Activated naive CD8-positive, alpha-beta T cell treated with anti-CD3 and anti-CD28 coated beads, Interleukin-2, amount 50 U/mL, for 24 hours (primary cell): ENCODE measurements at places on chromosomes 2 and 18.

DNA sequence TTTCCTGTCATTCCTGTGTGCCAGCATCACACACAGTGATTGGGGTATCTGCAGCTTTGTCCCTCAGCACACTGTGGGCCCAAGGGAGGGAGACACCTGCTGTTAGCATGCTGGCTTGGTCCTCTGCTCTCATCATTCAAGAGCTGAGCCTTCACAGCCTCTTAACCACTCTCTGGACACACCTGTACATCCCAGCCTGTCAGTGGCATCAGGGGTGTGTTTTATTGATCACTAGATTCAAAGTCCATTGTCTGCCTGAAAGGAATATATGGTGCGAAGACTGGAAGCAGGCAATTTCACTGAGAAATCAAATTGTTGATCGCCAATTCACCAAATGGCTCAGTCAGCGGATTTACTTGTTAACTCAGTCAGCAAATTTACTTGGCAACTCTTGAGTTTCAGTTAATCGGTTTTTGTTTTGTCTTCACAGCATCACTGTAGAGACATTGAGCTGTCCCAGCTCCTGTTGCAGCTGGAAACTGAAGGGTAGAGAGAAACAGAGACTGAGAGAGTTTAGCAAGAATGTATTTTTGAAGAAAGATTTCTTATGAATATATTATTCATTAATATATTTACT is 56.3 kb upstream of the TMEM200C start:
- DNase-seq = no peak

GRCh38 chr18:69044215-69044614 is 246.3 kb downstream of the CCDC102B start:
- no peak for DNase-seq

DNA sequence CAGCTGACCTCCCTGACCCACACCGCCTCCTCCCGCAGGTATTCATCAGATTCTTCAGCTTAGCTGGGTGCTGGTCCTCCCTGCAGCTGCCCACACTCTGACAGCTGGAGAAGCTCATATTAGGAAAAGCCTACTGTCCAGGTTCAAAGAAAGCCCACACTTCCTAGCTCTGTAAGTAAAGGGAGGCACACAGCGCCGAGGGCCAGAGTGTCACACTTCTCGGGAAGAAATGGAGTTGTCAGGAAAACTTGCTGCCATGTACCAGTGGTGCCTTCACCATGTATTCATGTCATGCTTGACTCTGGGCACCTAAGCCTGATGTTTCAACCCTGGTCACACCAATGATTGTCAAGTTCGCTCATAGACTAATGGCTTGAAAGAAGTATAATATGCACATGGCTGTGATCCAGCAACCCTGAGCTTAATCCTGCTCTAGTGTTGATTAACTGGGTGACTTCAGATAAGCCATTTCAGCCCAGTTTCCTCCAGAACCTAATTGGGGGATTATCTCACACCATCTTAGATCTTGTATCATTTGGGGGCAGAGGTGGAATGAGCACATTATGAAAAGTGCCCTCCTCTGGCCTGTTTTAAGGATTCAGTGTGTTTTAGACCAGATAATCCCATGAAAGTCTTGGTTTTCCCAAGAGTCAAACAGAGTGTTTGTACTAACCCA is 180.3 kb upstream of the PARD3B start:
- DNase-seq = no peak

DNA sequence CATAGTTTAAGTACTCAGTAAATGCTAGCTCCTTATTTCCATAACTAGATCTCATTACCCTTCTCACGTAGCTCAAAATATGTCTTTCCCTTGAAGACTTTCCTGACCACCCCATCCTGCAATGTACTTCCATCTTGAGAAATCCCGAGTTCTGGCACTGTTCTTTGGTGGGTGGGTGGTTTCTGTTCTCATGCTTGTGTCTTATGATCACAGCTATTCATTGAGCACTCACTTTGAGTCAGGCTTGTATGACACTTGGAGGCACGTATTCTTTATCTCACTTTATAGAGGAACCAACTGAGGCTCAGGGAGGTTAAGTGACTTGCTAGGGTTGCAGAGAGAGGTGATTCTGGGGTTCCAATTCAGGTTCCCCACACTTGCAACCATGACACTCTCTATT is 9.0 kb upstream of the CLIP4 start:
- no peak for DNase-seq

DNA sequence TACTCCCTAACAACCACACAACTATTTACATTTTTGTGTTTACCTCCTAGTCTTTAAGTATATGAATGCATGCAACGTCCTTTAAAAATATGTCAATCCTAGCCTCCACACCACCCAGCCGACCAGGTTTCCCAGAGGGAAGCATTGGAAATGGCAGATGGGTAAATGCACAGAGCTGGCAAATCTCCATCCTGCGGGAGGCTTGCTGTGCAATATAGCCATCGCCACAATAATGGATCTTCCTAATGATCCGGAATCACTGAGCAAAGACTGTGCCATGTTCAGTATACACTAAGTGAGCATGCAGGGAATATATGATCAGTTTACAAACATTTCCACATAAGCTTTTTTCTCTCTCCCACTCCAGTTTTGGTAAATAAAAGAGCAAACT is 131.8 kb downstream of the NEDD4L start:
- no peak for DNase-seq

DNA sequence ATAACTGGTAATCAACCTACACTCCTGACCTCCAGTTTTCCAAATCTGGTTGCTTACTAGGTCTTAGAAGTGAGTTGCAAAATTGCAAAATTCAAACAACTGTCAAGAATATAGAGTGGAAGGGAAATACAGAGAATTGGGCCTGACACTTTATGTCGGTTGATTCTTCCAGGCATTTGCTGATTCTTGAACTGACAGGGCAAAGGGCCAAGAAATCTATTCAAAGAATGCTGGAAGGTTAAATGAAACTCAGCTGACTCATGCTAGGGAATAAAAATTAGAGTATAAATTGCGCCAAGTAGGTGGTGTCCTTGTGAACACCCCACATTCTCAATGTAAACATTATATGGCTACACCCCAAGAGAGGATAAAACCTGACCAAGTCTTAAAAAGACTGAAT is 21.5 kb upstream of the ZSCAN30 start:
- DNase-seq = no peak

DNA sequence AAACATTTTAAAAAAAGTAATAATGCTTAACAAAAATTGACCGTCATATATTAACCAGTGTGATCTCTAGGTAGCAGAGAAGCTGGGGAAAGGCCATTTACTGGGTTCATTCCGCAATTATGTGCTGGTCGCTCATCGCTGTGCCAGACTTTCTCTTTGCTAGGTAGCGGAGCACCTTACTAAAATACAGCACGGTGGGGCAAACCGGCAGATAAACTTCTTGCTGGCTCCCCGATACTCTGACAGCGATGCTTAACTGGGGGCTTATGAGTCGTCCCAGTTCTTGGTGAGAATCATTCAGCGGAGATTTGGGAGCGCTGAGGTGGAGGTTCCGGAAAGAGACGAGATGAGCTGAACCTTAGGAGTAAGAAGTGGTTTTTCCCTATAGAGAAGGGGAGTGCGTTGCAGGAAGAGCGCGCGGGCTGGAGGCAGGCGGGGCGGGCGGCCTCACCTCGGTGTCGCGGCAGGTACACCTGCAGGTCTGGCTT is 605 bp downstream of the C2orf68 start:
- no peak for DNase-seq

- DNase-seq = no peak
Measured at GRCh38 chr2:216107760-216108159, 1.4 kb upstream of the XRCC5 start.

DNA sequence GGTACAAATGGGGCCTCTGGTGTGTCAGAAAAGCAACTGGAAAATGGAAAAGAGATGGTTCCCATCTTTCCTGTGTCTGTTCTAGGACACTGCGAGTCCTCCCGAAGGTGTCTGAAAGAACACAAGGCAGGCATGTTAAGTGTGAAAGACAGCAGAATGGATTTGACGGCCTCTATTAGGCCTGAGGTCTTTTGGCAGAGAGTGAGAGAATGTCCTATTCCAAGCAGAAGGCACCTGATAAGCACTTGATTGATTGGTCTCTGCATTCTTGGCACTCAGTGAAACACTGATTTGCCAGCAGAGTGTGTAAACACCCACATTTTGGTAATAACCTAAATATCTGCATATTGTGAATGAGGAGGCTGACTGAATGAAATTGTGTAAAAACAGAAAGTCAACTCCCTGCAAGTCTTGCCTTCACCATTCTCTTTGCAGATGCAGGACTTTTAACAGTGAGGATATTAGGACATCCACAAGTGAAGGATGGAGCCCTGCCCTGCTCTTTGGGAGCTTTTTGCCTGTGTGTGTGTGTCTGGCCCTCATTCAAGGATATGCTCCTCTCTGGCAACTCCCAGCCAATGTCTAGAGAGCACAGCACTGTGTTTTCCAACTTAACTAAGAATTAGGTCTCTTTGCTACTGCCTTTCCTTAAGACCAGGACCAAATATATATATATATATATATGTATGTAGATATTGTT is 698.3 kb downstream of the NRXN1 start:
- DNase-seq = no peak

- no peak for DNase-seq
Measured at GRCh38 chr2:8452979-8453903, 228.6 kb upstream of the ID2 start.

DNA sequence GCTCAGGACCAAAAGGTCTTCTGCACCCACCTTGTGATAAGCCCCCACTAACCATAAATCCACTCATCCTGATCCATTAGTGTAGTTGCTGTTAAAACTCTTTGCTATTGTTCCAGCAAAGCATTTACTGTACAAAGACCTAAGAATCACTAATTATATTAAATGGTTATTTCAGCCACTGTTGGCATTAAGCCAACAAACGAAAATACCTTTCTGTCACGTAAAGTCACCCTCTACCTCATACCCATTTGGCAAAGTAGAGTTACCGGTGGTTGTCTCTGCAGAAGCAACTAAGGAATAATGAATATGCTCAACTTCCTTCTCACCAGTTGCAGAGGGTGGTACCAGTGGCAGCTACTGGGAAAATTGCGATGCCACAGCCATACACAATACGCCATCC is 224.5 kb downstream of the SP3 start:
- no peak for DNase-seq

- DNase-seq = no peak
Measured at GRCh38 chr2:155377266-155377680, 678.8 kb downstream of the KCNJ3 start.

DNA sequence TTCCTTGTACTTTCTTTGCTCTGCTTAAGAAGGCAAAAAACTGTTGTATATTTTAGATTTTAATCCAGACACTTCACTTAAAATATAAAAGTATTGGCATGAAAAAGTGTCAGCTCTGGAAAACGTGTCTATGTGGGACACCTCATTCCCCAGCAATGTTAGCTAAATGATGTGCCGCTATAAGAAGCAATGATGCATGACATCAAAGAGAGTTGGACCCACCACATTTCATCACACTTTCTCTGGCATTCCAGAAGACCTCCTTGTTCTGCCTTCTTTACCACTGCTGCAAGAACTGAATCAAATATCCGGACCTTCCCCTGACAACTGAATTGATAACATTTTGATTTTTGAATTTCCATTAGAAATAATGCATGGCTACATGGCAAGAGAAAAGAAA is 242.4 kb upstream of the TANK start:
- no peak for DNase-seq

DNA sequence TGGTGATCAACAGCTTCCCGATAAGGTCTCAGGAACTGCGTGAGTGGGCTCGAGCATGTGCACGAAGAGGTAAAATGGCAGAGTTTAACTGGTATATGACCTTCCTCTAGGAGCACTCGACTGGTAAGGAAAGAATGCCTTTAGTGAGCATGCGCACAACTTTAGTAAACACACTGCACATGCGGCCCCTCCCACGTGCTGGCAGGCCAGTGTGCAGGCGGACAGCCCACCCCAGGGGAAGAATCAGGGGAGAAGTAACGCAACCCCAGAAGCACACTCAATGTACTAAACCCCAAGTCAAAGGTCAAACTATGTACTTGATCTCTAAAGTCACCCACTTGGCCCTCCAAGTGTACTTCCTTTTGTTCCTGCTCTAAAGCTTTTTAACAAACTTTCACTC is 28.7 kb upstream of the SLC25A52 start:
- DNase-seq = no peak

DNA sequence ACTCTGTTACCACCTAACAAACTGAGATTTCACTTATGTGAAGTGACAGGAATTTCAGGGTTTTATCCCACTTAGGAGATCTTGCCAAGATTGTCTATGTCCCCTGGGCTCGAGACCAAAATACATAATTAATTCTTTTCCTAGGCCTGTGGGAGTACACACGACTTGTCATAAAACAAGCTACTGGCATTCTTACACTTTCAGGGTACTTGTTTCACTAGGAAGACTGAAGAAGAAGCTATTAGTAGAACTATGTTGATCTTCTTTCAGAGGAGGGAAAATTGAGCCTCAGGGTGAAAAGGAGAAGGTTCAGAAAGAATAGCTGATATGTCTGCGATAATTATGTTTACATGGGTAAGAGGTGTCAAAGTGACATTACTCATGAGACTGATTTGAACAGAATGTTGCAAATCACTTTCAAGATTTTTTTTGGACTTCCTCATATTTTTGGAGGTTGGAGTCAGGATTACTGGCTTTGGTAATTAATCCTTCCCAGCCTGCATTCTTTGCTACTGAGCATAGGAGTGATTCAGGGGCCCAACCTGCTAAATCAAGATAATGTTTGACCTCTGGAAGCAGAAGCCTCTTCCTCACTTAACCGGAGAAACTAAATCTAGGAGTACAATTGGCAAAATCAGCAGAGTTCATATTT is 240.0 kb upstream of the NT5C1B start:
- no peak for DNase-seq

GRCh38 chr18:22829781-22830180 is 103.3 kb upstream of the RBBP8 start:
- DNase-seq = no peak

GRCh38 chr2:129732630-129733026 is 246.8 kb upstream of the RAB6C start:
- no peak for DNase-seq

DNA sequence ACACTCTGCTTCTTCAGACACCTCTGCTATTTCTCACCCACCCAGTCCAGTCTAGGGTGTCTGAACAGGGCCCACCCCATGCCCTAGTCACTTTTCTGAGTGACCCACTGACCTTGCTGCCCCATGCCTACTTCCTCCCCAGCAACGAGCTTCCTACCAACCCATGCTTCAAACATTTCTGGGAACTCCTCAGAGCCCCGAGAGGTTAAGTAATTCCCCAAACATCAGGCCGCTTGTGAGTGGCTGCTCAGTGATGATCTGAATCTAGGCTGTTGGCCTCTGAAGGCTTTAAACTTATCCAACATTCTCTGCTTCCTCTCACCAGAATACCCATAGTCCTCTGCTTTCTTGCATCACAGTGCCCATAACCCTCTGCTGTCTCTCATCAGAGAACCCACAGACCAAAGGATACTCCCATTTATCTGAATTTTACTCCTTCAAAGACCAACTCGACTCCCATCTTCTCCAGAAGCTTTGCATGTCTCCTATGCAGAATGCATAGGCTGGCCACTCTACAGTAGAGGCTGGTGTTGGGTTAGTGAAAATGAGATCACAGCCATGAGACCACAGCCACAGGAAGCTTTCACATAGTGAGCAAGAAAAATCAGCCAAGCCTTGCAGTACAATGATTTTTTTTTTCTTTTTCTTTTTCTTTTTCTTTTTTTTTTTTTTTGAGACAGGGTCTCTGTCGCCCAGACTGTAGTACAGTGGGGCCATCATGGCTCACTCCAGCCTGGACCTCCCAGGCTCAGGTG is 309.5 kb upstream of the LYPD1 start:
- DNase-seq = no peak

GRCh38 chr2:118843483-118844132 is 3.8 kb downstream of the EN1 start:
- no peak for DNase-seq
